ENCODE measurements at places on chromosomes 2 and 18.

DNA sequence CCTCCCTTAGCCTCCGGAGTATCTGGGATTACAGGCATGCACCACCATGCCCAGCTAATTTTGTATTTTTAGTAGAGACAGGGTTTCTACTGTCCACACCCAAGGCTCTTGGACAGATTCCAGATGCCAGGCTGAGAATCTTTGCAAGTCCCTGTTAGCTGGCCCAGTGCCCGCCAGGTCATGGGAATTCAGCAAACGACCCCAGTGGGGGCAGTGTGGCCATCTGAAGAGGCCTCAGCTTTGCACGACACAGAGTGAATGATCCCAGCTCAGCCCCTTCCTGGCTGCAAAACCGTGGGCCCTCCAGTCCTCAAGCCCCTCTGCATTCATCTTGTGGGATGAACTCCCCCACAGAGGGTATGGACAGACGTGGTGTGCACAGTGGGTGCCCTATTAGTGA lies 179.5 kb upstream of the ID2 start:
- no peak for DNase-seq

GRCh38 chr2:57614988-57615387 lies 431.6 kb upstream of the VRK2 start:
- no peak for DNase-seq

DNA sequence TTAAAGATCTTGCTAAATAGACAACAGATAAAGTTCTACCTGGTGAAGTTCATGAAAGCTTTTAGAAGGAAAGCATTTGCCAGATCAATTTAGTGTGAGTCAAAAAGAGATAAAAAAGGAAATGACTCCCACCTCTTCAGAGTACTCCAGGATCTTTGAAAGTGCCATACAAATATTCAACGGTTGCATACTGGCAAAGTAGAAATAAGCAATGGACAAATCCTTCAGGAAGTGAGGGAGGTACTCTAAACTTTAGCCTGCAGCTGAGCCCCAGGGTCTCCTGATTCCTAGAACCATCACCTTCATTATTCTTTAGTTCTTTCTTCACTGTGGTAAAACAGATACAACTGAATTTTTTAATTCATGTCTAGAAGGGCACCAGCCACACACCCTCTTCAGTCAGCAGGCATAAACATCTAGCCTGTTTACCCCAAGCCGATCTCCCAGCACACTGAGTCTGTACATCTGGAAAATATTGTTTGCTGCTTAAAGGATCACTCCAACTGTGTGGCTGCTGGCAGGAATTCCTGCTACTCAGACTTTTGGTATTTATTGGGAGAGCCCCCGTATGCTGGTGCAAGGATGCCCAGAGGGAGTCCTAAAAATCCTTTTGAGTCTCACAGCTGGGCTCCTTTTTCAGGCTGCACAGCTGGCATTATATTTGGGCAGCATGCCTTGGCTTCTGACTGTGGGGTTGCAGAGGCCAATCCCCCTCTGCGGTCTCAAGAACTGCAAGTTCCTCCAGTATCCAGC lies 72.3 kb upstream of the SESTD1 start:
- no peak for DNase-seq

GRCh38 chr2:694174-694573 lies 17.0 kb upstream of the TMEM18 start:
- no peak for DNase-seq

GRCh38 chr2:214103276-214104001 lies 307.4 kb upstream of the VWC2L start:
- no peak for DNase-seq

DNA sequence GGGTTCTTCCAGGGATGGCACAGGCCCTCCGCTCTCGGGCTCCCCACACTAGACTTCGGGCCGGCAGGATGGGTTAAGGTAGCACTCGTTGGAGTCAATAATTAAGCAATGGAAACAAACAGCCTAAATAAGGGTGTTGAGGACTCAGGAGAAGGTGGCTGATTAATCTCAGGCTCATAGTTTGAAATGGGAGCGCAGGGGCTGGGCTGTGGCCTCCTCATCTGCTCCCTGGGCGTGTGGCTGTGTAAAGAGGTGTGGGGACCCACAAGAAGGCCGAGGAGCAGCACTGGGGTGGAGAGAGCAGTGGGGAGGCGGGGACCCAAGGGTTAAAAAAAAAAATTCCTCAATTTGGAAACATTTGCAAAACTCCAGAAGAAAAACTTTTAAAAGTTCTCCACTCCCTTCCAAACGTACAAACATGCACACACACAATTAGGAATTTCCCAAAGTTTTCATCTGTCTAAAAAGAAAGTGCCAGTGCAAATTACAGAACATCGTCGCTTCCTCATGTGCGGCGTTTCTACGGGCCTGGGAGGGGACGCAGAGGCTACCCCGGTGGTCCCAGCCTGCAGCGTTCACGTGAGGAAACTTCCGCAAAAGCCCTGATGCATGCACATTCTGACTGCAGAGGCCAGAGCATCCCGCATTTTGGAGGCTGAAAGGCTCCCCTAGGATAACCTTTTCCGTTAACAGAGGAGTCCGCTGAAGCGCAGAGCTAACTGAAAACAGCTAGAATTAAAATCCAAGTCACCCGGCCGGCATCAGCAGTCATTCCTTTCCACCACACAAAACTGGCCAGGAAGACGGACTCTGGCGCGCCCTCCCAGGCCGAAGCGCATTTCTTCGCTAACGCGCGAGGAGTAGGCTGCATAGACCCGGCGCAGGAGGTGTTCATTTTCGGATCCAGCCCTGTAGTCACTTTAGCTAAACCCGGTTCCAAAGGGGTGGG lies 1.0 kb upstream of the TUBB6 start:
- DNase-seq = no peak

DNA sequence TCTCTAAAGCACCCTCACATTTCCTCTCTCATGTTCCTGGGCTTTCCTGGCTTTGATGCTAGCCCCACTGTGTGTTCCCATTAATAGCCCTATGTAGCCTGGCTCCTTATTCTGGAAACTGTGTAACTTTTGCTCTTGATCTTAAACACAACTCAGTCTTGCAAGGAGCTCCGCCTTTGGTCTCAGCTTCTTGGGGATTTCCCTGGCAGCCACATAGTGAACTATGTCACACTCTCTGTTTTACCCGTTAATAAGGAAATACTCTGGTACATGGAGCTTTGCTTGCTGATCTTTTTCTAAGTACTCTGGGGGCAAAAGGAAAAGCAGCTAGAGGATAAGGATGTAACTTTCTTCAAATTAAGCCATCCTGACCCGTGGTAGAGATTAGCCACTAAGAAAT lies 259.3 kb downstream of the NEDD4L start:
- no peak for DNase-seq

GRCh38 chr2:63643486-63643885 lies 54.7 kb downstream of the MDH1 start:
- DNase-seq = no peak

- DNase-seq = no peak
Measured at GRCh38 chr2:104384961-104385360, 469.0 kb upstream of the POU3F3 start.

DNA sequence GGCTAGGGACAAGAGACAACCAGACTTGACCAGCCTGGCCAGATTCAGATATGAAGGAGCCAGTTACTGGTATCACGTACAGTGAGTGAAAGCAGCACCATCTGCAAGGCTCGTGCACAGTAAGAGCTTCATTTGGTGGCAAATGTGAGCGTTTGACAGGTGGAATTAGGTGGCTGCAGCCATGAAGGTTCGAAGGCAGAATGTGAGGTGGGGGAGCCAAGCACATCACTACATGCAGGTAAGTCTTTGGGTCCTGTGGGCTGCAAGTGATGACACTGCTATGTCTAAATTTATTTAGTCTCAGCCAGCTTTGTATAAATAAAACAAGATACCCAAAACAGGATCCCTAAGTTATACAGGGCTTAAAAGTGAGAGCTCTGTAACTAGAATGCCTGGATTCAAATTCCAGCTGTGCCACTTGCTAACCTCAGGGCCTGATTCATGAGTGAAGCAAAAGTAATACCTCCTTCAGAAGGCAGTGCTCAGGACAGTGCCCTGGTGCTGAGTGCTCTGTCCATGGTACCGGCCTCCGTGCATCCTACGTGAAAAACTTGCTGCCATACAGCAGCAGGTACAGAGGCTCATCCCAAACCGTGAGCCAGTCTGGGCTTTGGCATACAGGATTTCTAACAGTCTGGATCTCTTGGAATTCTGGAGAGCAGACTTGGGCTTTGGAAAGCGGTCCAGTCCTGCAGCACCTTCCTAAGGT lies 18.6 kb downstream of the DDX18 start:
- DNase-seq = no peak

DNA sequence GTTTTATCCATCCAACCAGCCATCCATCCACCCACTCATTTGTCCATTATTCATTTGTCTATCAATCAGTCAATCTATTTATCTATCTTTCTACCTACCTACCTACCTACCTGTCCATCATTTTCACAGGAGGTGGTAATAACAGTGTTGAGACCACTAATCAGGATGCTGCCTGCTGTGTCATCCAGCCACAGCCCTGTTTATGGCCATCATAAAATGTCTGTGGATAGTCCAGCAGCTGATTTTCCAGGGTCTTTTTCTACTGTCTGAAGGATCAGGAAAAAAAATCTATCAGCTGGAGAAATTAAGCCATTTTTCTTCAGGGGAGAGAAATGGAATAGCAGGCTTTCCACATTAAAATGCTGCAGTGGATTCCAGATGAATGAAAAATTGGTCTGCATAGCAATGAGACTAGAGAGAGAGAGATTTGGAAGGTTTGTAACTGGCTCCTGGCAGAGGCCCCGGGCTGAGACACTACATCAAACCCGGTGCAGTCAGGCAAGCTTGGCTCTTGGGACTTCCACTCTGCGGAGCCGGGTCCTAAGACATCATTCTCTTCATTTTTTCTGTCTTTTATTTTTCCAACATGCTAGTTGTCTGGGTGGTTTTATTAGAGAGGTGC lies 33.0 kb upstream of the BOD1L2 start:
- no peak for DNase-seq

DNA sequence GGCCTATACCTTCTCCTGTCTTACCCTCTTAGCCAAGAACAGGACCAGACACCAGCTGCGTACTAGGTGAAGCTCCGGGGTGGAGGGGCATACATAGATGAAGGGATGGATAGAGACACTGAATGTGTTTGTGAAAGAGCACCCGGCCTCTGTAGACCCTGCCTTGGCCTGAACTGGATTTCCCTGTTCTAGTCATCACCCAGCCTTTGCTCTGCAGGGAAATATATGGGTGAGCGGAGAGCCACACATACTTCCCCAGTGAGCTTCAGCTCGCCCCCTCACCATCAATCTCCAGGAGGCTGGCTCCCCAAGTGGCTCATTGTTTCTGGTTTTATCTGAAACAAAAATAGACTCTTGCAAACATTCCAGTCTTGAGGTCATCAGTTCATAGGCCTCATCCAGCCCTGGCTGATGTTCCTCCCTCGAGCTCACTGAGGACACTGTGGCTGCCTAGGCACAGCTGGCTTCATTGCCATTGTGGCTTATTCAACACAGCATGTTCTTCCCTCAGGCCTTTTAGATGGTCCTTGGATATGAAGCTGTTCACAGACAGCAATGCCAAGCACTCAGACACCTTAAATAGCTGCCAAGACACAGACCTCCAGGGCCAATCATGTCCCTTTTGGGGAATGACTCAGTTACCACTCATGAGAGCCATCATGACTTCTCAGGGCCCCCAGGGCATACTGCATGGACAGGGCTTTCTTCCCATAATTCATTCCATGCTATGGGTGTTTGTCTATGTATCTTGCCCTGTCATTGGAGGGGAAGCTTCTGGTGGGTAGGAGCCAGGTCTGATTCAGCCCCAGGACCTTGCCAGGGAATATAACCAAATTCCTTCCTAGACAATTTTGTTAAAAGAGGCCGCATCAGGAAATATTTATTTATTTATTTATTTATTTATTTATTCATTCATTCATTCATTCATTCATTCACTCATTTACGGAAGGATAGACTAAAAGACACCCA lies 82.4 kb downstream of the TTC32 start:
- DNase-seq = no peak

DNA sequence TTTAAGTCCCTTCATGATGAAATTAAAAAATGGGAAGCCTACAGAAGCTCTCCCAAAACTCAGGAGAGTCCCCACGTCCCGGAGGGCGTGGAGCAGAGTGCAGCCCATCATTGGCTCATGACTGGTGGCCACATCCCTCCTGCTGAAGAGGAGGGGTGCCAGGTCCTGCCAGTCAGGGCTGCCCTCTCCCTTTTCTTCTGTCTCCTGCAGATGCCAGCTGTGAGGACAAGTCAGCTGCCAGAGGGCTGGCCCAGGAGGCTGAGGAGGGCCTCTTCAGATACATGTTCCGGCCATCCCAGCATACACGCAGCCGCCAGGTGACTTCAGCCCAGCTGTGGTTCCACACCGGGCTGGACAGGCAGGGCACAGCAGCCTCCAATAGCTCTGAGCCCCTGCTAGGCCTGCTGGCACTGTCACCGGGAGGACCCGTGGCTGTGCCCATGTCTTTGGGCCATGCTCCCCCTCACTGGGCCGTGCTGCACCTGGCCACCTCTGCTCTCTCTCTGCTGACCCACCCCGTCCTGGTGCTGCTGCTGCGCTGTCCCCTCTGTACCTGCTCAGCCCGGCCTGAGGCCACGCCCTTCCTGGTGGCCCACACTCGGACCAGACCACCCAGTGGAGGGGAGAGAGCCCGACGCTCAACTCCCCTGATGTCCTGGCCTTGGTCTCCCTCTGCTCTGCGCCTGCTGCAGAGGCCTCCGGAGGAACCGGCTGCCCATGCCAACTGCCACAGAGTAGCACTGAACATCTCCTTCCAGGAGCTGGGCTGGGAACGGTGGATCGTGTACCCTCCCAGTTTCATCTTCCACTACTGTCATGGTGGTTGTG lies 2.6 kb downstream of the INHA start:
- no peak for DNase-seq

- no peak for DNase-seq
Measured at GRCh38 chr2:77818186-77818585, 296.0 kb upstream of the LRRTM4 start.

- DNase-seq = peak; percentile 82
Measured at GRCh38 chr2:12819103-12819475, 102.4 kb downstream of the TRIB2 start.

DNA sequence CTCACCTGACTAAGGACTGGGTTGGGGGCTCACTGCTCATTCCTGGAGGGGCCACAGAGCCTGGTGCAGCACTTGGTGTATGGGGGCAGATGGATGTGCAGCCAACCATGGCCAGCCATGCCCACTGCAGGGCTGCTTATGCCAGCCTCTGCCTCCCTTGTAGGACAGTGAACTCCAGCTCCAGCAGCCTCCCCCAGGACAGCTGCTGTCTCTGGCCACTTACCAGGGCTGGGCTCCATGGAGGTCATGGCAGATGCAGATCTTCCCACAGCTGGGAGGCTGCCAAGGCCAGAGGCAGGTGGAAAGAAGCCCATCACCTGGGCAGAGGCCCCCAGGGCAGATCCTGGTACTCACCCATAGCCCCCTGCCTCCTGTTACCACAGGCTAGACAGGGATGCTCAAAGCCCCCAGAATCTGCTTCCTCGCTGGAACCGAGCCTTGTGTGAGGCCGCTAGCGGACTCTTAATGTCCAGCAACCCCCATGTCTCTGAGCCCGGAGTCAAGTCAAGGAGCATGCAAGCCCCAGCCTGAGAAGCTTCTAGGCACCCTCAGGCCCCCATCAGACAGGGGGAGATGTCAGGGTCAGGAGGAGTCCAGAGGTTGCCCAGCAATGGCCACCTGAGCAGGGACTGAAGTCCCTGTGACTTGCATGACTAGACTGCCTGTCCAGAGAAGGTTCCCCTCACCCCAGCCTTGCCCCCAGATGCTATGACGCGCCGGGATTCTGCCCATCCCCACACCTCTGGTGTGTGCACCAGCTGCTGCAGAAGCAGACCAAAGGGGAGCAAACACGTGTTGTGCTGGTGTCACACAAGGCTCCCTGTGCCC lies 123.6 kb downstream of the TWIST2 start:
- DNase-seq = no peak

Measured in epithelial cell of proximal tubule (primary cell).